Activated T-helper 2 cell treated with anti-CD3 and anti-CD28 coated beads, Interferon-gamma antibody, Interleukin-2, Interleukin-4, amounts not matched to agents 10 μg/mL and 5 μg/mL and 100 μg/mL, durations not matched to agents 14 hours and 24 hours and 36 hours (primary cell): ENCODE measurements at places on chromosomes 12 and 14.

DNA sequence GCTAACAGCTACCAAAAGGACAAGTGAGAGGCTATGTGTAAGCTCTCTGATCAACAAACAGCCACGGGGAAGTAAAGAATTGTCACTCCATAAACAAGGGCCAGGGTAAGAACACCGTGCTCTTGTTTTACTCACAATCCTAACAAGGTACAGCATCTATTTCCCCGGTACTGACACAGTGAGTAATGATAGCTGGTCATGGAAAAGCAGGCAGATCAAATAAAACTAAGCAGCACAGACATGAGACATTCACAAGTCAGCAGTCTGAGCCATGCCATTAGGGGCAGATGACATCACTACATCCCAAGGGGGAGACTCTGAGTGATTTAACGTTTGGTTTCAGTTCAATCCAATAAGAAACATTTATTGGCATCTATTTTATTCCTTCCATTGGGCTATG, 54.4 kb downstream of the ARL6IP4 start:
- no peak for DNase-seq

GRCh38 chr12:46451276-46452021, 78.9 kb upstream of the SLC38A2 start:
- no peak for DNase-seq

GRCh38 chr14:42429401-42429800, 822.7 kb downstream of the LRFN5 start:
- DNase-seq = no peak

- no peak for DNase-seq
Measured at GRCh38 chr12:101127521-101128219, 82.4 kb downstream of the SLC5A8 start.

GRCh38 chr12:42128327-42128726, 16.3 kb downstream of the GXYLT1 start:
- no peak for DNase-seq

GRCh38 chr14:52286661-52287649, 19.5 kb downstream of the PTGDR start:
- DNase-seq = no peak

DNA sequence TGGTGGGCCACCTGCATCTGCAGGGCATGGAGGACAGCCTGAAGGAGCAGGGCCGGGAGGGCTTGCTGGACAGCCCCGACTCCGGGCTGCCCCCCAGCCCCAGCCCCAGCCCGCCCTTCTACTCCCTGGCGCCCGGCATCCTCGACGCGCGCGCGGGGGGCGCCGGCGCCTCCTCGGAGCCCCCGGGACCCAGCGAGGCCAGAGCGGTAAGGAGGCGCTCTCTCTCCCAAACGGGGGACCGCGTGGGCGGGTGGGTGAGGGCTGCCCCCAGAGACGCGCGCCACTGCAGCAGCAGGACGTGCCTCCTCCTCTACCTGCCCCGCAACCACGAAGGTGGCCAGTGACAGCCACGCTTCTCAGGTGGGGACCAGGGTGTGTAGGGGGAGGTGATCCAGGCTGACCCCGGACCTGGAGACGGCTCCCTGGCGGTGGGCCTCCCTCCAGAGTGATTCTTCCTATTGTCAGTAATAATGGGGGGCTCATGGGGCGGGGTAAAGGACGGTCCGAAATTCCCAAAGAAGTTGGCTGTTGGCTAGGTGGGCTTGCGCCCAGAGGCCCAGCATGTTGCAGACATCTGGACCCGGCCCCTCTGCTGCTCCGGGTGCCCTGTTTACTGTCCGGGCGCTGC, 652 bp downstream of the RFLNA start:
- no peak for DNase-seq

GRCh38 chr14:96631621-96632362, 129.6 kb downstream of the PAPOLA start:
- peak; percentile 4 for DNase-seq

- no peak for DNase-seq
Measured at GRCh38 chr14:26606729-26607312, 9.0 kb upstream of the NOVA1 start.

- DNase-seq = no peak
Measured at GRCh38 chr12:19694627-19695026, 255.3 kb downstream of the AEBP2 start.

GRCh38 chr12:116015525-116015924, 262.0 kb downstream of the MED13L start:
- no peak for DNase-seq

- no peak for DNase-seq
Measured at GRCh38 chr12:62328296-62328921, 68.2 kb downstream of the USP15 start.

DNA sequence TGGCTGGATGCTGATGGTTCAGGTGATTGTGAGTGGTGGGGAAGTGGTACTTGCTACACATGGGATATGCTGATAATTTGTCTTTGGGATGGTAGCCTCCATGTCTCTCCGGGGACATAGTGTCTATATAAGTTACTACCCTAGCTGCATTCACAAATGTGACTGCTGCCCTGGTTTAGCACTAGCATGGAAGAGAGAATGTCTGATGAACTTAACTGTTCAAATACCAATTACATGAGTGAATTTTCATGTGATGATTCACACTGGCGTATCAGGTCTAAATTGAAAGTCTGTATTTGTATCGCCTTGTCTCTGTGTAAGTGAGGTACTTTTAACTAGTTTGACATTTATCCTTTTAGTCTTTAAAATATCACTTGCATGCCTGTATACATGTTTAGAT, 34.4 kb downstream of the ATF7IP start:
- no peak for DNase-seq

GRCh38 chr14:29804481-29805266, 123.0 kb downstream of the PRKD1 start:
- no peak for DNase-seq

- no peak for DNase-seq
Measured at GRCh38 chr14:59213368-59214315, 25.2 kb downstream of the DAAM1 start.

DNA sequence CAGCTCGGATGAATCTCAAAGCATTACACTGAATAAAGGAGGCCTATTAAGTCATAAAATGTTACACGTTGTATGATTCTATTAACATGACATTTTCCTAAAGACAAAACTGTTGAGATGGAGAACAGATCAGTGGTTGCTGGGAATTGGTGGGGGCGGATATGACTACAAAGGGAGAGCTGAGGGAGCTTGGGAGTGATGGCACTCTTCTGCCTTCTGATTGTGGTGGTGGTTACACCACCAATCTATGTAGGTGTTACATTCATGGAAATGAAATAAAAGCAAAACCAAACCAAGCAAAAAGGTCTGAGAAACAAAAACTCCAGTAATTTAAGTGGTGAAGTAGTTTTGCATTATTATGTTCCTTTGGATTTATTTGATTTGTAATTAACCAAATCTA, 16.4 kb upstream of the EVL start:
- no peak for DNase-seq

DNA sequence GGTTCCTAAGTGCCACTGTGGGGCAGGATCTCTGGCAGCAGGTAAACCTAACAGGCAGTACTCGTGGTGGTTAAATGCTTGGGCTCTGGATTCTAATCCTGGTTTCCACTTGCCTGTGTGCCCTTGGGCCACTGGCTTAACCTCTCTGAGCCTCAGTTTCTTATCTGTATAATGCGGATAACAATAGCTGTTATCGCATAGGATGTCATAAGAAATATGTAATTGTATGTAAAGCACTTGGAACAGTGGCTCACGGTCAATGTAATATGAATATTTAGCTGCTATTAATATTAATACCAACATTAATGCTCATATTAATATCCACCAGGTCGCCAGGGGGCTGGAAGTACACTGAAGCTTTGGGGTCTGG, 16.8 kb downstream of the FOXN4 start:
- DNase-seq = no peak

- no peak for DNase-seq
Measured at GRCh38 chr12:18998343-18999261, 130.9 kb upstream of the PLEKHA5 start.

DNA sequence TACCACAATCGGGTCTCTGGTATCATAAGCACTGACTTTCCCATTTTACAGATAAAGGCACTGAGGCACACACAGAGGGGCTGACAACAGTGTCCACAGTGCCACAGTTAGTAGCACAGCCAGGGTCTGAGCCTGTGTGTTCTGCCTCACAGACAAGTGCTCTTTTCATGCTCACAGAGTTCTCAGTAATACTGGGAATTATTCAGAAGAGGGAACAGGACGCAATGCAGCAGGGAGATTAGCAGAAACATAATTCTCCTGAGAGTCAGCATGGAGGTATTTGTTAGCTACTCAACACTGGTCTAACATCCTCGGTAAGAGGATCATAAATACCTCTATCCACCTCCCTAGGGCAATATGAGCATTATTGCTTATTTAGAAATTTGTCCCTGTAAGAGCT, 219.3 kb upstream of the EEA1 start:
- no peak for DNase-seq

DNA sequence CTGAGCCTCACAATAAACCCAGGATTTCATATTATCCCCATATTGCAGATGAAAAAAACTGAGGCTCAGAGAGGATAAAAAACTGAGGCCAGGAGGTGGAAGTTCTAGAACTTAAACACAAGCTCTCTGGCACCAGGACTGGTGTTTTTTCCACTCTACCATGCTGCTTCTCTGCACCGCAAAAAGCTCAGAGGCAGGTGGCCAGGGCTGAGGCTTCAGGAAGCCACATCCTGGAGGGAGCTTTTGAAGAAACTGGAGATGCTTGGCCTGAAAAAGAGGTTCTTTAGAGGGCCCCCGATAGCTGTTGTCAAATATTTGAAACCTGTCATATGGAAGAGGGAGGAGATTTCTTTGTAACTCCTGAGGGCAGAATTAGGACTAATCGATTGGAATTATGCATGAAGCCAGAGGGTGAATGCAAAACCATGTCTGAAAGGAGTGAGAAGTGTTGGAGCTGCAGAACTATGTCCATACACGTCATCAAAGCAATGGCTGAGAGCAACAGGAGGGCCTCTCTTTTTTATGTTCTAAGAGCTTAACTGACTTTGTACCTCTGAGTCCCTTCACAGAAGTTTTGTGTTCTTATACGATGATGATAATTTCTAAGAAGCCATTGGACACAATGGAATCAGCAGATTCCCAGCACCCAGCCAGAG, 448.6 kb downstream of the FUT8 start:
- DNase-seq = no peak

DNA sequence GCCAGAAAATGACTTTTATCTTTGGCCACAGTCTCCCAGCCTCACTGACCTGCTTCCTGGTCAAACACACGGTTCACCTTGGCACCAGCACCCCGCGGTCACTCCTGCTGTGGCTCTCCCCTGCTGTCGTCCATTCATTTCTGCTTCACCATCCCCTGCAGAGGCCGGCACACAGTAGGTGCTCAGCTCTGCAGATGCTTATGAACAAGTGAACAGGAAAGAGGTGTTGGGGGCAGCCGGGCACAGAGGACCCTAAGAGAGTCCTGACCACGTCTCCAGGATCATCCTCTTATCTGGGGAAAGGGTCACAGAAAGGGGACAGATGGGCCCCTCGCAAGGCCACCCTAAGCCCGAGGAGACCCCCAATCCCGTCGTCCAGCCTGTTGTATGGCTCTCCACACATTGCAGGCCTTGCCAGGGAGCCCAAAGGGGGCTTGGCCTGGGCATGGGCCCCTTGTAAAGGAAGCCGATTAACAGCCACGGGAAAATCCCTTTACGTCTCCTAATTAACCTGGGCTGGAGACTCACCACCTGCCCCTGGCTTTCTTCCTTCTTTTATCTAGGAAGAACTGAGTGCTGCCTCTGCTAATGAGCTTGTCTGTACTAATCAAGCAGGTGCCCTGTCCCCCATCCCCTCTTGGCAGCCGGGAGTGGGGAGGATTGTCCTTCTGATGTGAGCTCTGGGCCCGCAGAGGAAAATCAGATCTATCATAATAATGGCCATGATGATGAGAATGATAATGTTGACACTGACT, 119.2 kb downstream of the AACS start:
- DNase-seq = no peak

GRCh38 chr12:132284071-132284826, 45.1 kb downstream of the GALNT9 start:
- no peak for DNase-seq

DNA sequence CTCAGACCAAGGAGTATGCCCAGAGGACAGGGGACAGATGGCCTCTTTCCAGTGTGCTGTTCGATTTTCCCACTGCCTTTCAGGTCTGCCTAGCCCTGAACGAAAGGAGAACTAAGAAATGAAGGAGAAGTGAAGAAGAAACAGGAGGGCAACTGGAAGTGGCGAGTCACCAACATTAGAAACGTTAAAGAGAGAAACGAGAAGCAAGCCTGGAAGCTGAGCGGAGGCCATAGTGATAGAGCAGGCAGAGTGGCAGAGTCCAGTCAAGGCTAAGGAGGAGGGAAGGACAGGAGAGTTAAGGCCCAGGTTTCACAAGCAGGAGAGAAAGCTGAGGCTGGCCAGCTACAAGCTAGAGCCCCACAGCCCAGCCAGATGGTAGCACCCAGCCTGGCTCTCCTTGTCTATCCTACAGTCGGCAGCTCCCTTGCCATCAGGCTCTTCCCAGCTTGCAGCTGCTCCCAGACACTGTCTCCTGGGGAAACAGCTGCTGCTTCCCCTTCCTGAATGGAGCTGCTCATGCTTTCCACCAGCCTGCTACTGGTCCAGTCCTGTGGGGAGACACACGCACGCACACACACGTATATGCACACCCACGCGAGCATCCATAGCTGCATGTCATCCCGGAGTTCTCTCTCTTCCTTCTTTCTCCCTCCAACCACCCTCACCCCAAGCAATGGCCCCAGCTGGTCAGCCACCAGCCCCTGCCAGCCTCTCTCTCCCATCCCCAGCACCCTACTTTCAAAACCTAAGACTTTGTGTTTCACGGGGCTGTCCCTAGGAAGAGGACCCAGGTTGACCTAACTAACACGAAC, 139.7 kb upstream of the CCND2 start:
- DNase-seq = no peak

DNA sequence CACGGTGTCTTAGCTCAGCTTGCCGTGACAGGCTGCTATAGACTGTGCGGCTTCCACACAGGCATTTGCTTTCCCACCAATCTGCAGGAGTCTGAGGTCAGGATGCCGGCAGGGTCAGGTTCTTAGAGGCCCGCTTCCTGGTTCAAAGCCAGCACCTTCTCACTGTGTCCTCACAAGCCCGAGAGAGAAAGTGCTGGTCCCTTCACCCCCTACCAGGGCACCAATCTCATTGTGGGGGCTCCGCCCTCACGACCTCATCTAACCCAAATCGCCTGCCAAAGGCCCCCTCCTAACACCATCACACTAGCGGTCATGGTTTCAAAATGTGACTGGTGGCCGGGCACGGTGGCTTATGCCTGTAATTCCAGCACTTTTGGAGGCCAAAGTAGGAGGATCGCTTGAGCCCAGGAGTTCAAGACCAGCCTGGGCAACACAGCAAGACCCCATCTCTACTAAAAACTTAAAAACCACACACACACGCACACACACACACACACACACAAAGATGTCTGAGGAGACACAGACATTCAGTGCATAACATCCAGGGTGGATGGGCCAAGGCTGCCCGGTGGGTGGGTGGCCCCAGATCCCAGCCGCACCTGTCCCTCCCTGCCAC, 26.8 kb downstream of the MMP17 start:
- no peak for DNase-seq

DNA sequence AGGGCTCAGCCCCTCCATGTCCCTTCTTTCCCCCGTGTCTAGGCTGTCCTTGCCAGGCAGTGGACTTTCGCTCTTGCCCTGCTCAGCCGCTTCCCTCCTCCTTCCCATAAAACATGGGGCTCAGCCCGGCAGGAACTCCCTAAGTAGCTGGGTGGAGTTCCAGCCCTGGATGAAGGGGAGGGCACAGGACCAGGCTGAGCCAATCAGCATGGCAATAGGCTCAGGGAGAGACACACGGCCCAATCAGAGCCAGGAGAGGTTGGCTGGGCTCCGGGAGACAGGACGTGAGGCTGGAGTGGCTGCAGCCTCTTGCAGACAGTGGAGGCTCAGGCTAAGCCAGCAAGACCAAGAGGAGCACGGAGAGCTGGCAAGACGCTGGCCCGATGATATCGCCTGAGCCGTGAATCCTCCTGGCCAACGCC, 54.3 kb downstream of the GALNT9 start:
- DNase-seq = no peak
